Activated CD4-positive, alpha-beta T cell treated with anti-CD3 and anti-CD28 coated beads for 48 hours (primary cell): ENCODE measurements at places on chromosomes 11 and 22.

DNA sequence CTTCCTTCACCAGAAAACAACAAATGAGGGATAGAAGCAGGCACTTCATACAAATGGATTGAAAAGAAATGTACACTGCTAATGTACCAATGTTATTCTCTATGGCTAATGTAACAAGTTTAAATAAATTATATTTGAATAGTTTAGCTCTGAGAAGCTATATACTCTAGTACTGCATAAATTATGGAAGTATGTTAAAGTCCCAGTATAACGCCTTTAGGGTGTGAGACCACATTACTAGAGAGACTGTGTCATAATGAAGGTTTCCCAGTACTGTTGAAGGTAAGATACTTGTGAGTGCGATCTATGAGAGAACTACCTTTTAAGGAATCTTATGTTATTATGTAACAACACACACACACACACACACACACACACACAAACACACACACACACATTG, 39.8 kb upstream of the GAB2 start:
- no peak for DNase-seq

- DNase-seq = no peak
Measured at GRCh38 chr11:11677672-11678356, 56.0 kb upstream of the GALNT18 start.

DNA sequence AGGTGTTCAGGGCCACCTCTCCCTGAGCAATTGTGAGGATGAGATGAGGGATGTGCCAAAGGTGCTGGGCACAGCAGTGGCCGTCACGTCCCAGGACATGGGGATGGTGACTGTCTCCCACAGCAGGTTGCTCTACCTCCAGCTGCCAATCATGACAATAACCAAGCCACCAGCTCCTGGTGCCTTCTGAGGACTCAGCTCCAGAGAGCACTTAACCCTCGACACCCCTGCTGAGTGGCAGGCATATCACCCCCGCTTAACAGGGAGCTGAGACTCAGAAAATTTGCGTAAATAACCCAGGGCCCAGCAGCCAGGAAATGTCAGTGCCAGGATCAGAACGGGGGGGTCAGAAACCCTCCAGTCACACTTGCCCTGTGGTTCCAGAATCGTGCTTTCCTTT, 8.4 kb upstream of the PNPLA5 start:
- no peak for DNase-seq

DNA sequence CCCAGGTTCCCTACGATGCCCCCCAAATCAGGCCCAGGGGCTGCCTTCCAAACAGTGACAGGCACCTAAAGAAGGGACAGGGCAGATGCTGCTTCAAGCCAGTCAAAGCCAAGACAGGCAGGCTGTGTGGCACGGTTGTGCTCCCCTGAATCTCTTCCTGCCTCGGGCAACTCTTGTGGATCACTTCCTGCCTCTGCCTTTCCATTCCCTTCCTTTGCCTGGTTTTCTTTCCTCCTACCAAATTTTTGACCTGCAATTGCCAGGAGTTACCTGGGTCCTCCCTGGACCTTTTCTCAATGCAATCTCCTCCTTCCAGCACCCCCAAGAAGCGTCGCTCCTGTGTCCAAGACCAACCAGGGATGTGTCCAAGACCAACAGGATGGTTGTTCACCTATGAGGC, 5.5 kb downstream of the C11orf16 start:
- no peak for DNase-seq

- DNase-seq = no peak
Measured at GRCh38 chr11:73182824-73183321, 35.2 kb upstream of the P2RY2 start.
